ENCODE measurements at places on chromosomes 1 and 21. TPM values are rescaled to one million over a fixed set of nuclear protein-coding genes. Genes with fewer than 3 reads are reported as not detected.

- H3K27ac ChIP-seq, result no peak overlapping the region
- no peaks in the 10 kb centered on the region for H3K4me1 ChIP-seq
- H3K27me3 ChIP-seq, result peaks cover 15% of the 10 kb centered on the region
Measured at GRCh38 chr1:65112811-65113210, 35.2 kb upstream of the AK4 start.

GRCh38 chr1:7985851-7986612 is 24.5 kb downstream of the PARK7 start:
- no peak overlapping the region for H3K4me3 ChIP-seq
- H3K27me3 ChIP-seq, result no peaks in the 10 kb centered on the region

DNA sequence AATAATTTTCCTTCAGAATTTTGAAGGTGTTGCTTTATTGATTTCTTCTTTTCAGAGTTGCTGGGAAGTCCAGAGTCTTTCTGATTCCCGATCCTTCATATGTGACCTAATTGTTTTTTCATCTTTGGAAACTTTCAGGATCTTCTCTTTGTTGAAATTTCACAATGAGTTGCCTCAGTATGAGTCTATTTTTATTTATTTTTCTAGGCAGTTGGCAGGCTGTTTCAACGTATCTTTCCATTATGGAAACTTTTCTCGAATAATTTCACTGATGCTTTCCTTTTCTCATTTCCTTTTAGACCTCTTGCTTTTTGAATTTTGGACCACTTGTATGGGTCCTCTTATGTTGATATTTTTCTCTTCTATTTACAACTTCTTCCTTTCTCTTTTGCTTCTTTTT is 354.3 kb downstream of the TGFB2 start:
- no peak overlapping the region for H3K27ac ChIP-seq
- no peaks in the 10 kb centered on the region for H3K36me3 ChIP-seq
- H3K4me1 ChIP-seq, result no peaks in the 10 kb centered on the region
- H3K27me3 ChIP-seq, result no peaks in the 10 kb centered on the region
- no peak overlapping the region for H3K4me3 ChIP-seq
- DNase-seq, result no peak

DNA sequence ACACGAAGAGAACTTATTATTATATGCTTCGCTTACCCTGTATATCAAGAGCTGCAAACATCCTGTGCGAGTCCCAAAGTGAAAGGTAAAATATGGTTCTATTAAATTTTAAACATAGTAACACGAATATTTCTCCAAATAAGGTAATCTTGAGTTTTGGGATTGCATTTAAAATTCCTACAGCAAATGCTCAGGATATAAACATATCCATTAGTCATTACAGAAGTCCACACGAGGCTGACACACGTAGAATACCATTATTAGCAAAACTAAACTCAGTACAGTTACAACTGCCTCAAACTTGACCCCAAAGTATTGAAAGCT is 282 bp upstream of the LYPLAL1 start:
- H3K4me3 ChIP-seq, result peak overlapping the region; percentile 99
- DNase-seq, result no peak
- H3K27ac ChIP-seq, result peak overlapping the region; percentile 99

- H3K27me3 ChIP-seq, result no peaks in the 10 kb centered on the region
- peak overlapping the region; percentile 57 for H3K4me3 ChIP-seq
- DNase-seq, result no peak
- H3K4me1 ChIP-seq, result peaks cover 23% of the 10 kb centered on the region
- H3K36me3 ChIP-seq, result peaks cover 5% of the 10 kb centered on the region
Measured at GRCh38 chr1:27109103-27109822, 45.7 kb downstream of the SLC9A1 start.

DNA sequence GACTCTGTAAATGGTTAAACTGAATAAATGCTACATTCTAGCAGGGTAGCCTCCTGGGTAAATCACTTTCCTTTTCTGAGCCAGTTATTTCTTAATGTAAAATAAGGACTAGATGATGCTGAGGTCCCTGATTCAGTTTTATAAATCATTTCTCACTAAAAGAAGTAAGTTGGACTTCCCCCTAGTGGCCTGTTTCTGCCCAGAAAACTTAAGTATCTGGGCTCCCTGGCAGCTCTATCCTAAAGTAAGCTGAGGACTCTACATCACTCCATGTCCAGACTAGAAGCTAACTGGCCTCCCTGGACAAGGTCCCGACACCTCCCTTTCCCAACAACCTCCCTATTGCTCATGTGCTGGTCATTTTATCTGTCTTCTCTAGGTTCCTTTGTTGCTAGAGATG is 3.0 kb downstream of the GPN2 start:
- no peak overlapping the region for H3K27ac ChIP-seq
- no peak for DNase-seq
- H3K36me3 ChIP-seq, result peaks cover 16% of the 10 kb centered on the region
- no peaks in the 10 kb centered on the region for H3K27me3 ChIP-seq

DNA sequence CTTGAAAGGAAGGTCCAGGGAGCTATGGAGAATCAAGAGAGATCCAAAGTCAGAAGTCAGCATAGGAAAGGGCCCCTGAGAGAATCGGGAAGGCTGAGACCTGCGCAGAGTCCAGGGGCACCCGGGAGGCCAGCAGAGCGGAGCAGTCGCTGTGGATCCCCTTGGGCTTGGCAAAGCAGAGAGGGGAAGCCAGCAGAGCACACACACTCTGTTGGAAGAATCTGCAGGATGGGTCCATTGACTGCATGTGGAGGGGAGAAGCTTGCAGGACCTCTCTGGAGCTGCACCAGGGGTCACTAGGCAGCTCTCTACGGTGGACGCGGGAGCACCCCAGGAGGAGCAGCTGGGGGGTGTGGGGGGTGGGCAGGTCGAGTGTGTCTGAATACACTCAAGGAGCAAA is 6.4 kb downstream of the RIPK4 start:
- H3K27me3 ChIP-seq, result peaks cover 61% of the 10 kb centered on the region
- peaks cover 9% of the 10 kb centered on the region for H3K4me1 ChIP-seq
- peaks cover 2% of the 10 kb centered on the region for H3K36me3 ChIP-seq

- H3K27ac ChIP-seq, result no peak overlapping the region
- H3K4me3 ChIP-seq, result no peak overlapping the region
- peaks cover 32% of the 10 kb centered on the region for H3K27me3 ChIP-seq
Measured at GRCh38 chr1:43048601-43049011, 89.9 kb upstream of the SLC2A1 start.

DNA sequence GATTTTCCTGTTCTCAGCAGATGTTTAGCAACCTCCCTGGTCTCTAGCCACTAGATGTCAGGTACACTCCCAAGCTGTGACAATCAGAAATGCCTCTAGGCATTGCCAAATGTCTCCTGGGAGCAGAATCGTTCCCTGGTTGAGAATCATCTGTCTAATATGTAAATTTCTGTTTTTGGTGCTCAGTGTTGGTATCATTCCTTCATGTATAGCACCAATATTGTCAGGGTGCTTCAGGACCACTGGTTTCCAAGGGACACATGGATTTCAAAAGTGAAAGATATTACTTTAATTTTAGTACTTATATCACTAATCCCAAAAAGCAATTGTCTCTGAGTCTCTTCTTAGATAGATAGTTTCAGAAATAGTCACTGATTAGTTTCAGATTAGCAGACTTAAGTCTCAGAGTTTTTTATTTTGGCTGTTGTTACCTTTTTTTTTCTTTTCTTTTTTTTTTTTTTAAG is 160.1 kb downstream of the PTPRC start:
- H3K4me3 ChIP-seq, result no peak overlapping the region
- DNase-seq, result no peak
- no peak overlapping the region for H3K27ac ChIP-seq
- no peaks in the 10 kb centered on the region for H3K4me1 ChIP-seq

DNA sequence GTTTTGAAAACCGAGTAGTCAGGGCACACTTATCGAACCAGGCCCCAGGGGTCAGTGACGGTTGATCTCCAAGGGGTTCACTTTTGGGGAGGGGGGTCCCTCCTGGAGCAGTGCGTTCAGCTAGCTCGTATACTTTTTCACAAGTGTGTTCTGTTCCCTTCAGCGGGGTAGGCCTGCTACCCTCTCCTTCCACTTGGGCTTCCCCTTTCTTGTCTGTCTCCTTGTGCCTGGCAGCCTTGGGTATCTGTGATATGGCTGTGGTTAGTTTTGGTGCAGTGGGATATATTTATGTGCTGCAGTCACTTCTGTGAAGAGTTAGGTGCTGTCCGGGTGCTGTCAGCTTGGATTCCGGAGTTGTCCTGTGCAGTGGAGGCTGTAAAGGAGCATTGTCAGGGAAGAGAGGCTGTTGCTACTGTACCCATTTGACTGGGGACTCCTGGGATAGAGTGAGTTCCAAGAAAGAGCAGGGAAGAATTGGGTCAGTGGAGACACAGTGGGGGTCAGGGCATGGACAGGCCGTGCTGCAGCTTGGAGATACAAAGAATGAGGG is 29.7 kb downstream of the ADARB1 start:
- no peak for DNase-seq
- peak overlapping the region; percentile 67 for H3K4me3 ChIP-seq
- no peaks in the 10 kb centered on the region for H3K36me3 ChIP-seq
- H3K27me3 ChIP-seq, result no peaks in the 10 kb centered on the region

The C1orf115 gene
- total RNA-seq, result 2.1 TPM

The NAV1 gene
- total RNA-seq, result 3.8 TPM

The KIAA1614 gene
- 0.05 TPM for total RNA-seq

The LHX8 gene
- total RNA-seq, result not detected

The ARTN gene
- 0.52 TPM for total RNA-seq

Data from T-helper 17 cell (primary cell).